ENCODE measurements at places on chromosomes 3 and 15. TPM values are rescaled to one million over a fixed set of nuclear protein-coding genes. Genes with fewer than 3 reads are reported as not detected.

The PBRM1 gene
- 69.2 TPM for total RNA-seq

The MSL2 gene
- 8.0 TPM for total RNA-seq

The KBTBD13 gene
- not detected for total RNA-seq

The NLGN1 gene
- 0.92 TPM for total RNA-seq

The EPHA3 gene
- 17.0 TPM for total RNA-seq

The WDR72 gene
- not detected for total RNA-seq

The NMNAT3 gene
- 0.32 TPM for total RNA-seq

The GUCA1C gene
- not detected for total RNA-seq

The UROC1 gene
- total RNA-seq, result not detected

The SPSB4 gene
- not detected for total RNA-seq

The CACNA2D3 gene
- not detected for total RNA-seq

The IL17RE gene
- total RNA-seq, result 0.23 TPM

The SLC9C1 gene
- 0.30 TPM for total RNA-seq

The CSPG4 gene
- total RNA-seq, result 63.0 TPM

The PP2D1 gene
- not detected for total RNA-seq

The KIF23 gene
- 40.1 TPM for total RNA-seq

The THPO gene
- not detected for total RNA-seq

The TNNC1 gene
- total RNA-seq, result 0.89 TPM

The SERINC4 gene
- not detected for total RNA-seq

The INKA1 gene
- total RNA-seq, result 3.9 TPM

The HHLA2 gene
- total RNA-seq, result 0.05 TPM

The TMEM207 gene
- not detected for total RNA-seq

The CNTN3 gene
- 0.97 TPM for total RNA-seq

The PRICKLE2 gene
- total RNA-seq, result 47.7 TPM

The ZBTB20 gene
- total RNA-seq, result 6.5 TPM

The WNT7A gene
- not detected for total RNA-seq

The CEP97 gene
- 16.3 TPM for total RNA-seq

The DGKG gene
- 6.7 TPM for total RNA-seq
